Bronchial epithelial cell (primary cell): ENCODE measurements at places on chromosomes 3 and 15. TPM values are rescaled to one million over a fixed set of nuclear protein-coding genes. Genes with fewer than 3 reads are reported as not detected.
A peak's percentile ranks its signal among the peaks of the same experiment; 100 is the strongest.

The CDCP1 gene
- total RNA-seq = 41.3 and 64.9 TPM in 2 replicates

The AGTR1 gene
- total RNA-seq = not detected in 2 replicates

The CPLX3 gene
- not detected in 2 replicates for total RNA-seq

The CCDC13 gene
- total RNA-seq = 1.4 and 1.6 TPM in 2 replicates

DNA sequence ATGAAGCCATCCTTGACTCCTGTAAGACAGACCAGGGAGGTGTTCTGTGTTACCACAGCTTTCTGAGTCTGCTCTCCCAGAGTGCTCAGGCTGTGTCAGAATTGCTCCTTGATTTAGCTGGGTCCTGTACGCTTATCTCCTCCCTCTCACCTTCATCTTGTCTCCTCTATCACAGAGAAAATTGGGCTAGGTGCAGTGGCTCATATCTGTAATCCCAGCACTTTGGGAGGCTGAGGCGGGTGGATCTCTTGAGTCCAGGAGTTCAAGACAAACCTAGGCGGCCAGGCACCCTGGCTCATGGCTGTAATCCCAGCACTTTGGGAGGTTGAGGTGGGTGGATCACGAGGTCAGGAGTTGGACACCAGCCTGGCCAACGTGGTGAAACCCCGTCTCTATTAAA is 5.9 kb downstream of the SCAMP5 start:
- DNase-seq = no peak

DNA sequence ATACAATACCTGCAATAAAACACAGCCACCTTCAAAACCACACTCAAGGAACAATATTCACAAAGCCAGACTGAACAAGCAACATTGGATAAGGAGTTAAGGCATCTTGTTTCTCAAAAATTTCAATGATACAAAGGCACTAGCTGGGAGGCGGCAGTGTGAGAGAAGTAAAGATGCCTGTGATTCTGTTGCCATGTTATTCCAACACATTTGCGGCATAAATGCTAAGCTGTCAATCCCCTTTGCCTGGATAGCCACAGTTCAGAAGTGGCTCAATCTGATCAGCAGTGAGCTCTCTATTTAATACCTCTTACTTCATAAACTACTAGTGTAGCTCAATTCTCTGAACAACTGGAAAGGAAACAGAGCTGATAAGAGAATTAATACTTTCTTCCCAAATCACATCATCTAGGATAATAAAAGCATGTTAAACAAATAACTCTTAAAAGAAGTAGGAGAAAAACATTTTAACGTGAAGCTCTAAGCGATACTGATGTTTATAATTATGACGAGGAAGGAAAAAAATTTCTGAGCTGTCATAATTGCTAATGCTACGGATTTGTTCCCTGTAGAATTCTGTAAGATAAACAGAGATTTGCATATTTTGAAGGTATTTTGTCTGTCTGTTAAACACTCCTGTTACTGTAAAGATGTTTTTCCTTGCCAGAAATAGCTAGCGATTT is 358.4 kb downstream of the FOXP1 start:
- no peak for DNase-seq

DNA sequence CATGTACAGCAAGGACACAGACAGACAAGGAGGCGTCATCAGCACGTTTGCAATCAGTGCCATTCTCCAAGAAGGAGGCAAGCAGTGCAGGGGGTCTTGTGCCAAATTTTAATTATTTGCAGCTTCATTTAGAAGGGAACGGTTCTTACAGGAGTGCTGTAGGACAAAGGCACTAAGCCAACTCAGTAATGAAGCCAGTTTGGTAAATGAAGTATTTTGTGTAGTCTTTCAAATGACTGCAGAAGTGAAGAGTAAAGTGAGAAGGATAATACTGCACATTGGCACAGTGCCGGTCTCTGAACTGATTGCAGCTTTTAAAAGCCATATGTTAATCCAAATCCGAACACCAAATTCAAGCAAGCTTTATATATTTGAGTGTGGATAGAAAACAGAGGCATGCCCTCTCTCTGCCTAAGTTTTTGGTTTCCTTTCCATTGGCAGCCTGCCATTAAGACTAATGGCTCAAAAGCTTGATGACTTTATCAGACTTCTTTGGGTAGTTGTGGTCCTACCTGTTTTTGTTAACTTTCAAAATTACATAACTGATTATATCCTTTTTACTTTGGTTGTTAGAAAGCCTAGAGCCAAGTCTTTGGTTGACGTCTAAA is 101.3 kb downstream of the SENP2 start:
- peak; percentile 33 for DNase-seq

DNA sequence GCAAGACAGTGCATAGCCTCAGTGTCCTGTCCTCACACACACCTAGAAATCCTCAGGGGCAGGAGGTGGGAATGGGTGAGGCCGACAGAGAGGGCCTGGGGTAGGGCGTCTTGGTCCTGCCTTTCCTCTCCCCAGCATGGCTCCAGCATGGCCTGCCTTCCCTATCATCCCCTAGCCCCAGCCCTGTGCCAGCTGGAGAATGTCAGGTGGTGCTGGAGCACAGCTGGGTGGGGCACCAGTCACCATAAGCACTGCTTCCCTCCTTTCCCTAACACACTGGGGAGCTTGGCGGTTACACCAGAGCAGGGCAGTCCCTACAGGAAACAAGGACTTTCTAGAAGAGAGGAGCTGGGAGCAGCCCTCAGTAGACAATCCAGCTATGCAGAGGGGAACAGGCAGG is 236.8 kb downstream of the KLF13 start:
- no peak for DNase-seq

DNA sequence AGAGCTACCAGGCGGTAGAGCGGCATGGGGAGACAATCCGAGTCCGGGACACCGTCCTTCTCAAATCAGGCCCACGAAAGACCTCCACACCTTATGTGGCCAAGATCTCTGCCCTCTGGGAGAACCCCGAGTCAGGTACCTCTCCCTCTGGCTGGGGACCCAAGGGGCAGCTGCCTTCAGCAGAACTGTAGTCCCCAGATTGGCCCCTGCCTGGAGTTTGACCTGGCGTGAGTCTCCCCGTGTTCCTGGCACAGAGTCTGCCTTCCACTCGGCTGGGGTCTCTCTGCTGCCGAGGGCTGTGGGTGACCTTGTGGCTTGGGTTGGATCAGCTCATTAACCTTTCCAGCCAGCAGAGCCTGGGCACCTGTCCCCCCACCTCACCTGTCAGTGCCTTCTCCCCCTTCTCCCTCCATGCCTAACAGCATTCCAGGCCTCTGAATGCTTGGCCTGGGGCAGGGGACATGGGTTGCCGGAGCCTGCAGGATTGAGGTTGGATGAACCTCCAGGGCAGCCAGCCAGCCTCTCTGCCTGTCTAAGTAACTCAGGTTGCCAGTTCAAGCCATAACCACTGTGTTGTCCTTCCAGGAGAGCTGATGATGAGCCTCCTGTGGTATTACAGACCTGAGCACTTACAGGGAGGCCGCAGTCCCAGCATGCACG is 6.8 kb upstream of the CHST14 start:
- no peak for DNase-seq

GRCh38 chr3:17579289-17580031 is 163.0 kb downstream of the TBC1D5 start:
- DNase-seq = peak; percentile 13

DNA sequence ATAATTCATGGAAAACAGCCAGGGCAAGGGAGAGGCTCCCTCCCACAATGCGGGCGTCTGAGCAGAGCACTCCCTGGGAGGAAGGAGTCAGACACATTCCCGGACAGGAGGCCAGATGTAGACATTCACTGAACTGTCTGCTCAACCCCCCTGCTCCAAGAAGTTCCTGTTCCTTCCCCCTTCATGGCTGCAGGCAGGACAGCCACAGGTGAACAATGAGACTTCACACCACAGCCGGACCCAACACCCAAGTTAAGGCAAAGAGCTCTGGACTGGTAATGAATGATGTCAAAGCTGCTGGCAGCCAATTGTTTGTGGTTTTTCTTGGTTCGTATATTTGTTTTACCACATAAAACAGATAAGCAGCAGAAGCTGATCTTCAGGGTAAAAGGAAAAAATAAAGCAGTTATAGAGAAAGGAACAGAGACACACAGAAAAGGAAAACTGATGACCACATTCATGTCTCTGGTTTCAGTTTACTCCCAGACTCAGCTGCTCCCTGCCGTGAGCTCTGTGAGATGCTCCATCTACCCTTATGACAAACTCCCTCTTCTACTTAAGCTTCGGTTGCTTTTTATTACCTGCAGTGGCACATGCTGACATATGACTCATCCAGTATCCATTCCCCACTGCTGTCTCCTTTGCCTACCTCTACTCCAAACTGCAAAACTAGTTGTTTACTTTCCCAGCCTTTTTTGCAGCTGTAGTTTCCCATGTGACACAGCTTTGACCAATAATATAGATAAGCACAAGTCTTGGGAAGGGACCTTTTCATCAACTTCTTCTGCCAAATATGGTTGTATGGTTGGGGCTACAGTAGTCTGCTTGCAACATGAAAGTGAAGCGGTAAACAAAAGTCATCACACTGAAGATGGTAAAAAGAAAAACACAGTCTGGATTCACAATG is 33.1 kb downstream of the DZIP1L start:
- peak; percentile 91 for DNase-seq

- DNase-seq = peak; percentile 22
Observed at GRCh38 chr15:38558372-38559059, 6.1 kb downstream of the RASGRP1 start.

GRCh38 chr3:174035328-174035886 is 637.9 kb downstream of the NLGN1 start:
- no peak for DNase-seq

DNA sequence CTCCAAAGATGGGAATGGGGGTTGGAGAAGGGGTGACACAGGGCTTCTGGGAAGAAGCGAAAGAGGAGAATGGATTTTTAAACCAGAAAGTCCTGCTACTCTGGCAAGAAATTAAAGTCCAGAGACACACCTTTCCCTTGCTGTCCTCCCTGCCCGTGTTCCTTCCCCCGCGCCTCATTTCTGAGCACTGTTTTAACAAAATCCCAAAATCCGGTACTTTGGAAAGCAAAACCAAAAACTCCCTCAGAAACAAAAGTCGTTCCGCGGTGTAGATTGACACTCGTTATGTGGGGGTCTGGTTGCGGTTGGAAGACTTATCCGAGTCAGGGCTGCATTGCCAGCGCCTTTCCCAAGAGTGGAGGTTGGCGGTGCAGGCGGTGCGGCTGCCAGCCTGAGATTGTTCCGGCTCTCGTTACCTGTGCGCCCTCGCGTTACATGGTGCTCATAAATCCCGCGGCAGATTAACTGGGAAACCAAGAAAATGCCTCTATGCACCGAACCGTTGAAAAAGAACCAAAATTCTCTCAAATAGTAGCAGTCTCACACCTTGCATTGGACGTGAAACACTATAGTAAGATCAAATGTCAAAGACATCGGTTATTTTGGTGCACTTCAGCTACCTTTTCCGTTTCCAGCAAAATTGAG is 217.7 kb downstream of the MEIS2 start:
- DNase-seq = peak; percentile 7

- no peak for DNase-seq
Observed at GRCh38 chr3:194206320-194206719, 70.4 kb downstream of the HES1 start.

DNA sequence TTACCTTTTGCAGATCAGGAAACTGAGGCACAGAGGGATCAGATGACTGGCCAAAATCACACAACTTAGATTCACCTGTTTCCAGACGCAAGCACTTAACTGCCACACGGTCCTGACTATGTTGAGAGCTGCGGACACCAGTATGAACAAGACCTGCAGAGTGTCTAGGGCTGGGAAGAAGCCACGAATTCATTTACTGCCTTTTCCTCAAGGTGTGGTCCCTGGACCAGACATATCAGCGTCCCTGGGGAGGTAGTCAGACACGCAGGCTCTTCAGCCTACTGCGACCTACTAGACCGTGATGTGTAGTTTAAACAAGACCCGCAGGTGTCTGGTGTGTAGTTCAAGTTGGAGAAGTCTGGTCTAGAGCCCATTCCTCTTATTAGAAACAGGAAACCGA is 541 bp upstream of the SLC6A11 start:
- DNase-seq = no peak

- no peak for DNase-seq
Observed at GRCh38 chr15:65521350-65521749, 3.9 kb upstream of the DPP8 start.

DNA sequence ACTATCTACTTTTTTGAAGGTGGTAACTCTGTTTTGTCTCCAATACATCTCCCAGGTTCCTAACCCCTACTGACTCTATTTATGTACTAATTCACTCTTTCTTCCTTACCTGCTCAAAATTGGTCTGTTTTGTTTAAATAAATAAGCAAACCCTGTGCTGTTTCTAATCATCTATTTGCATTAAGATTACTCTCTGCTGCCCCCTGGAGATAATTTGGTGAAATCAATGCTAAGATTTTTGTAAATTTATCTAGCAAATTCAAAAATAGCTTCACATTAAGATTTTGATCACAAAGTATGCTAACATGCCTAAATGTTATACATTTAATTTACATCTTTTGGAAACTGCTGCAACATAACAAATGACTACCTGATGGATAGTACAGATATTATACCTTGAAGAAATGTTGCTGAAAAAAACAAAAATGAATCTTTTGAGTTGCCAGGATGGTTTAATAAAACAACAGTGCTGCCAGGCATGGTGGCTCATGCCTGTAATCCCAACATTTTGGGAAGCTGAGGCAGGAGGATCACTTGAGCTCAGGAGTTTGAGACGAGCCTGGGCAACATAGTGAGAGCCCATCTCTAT is 4.4 kb upstream of the CD200R1 start:
- peak; percentile 37 for DNase-seq

DNA sequence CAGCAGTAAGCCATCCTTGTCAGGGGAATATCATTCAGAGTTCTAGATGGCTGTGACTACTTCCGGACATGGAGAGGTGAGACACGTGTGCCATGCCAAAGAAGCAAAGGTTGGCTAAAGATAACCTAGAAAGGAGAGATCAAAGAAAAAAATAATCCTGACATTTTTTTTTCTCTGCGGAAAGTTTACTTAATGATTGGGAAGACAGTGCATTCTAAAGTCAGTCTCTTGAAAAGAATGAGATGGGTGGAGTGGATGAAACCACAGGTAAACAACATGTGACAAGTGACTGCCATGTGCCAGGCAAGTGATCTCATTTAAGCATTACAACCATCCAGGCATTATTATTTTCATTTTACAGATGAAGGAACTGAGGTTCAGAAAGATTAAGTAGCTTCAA is 436.6 kb downstream of the SOX2 start:
- DNase-seq = no peak

DNA sequence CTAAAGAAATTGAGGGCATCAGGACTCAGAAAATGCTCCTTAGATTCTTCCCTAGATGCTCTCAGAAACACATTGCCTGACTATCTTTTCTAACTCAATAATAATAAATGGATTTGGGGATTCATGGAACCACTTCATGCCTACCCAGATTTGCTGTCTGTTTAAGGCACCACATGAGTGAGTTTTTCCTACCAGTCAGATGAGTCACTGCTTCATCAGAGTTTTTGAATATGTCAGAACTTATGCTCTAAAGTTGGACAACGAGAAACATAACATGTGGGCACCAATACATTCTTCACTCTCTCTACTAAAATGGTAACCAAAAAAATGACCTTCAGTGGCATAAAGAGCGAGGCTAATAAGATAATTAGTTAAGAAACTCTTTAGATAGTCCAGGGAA is 1135.1 kb downstream of the TUSC7 start:
- DNase-seq = peak; percentile 39
